Activated CD8-positive, alpha-beta T cell treated with anti-CD3 and anti-CD28 coated beads, Interleukin-2, amount 10 ng/mL, durations not matched to agents 7 days and 5 days (primary cell): ENCODE measurements at places on chromosomes 1 and 21.

- DNase-seq = no peak
These were observed 17.6 kb downstream of the RAB4A start for GRCh38 chr1:229288516-229288915.

GRCh38 chr1:67307251-67308060 is at the start of gene IL12RB2:
IL12RB2 (plus strand) TSS chr1:67307873; CDS start chr1:67320369, 12,496 bp downstream.
- DNase-seq = peak; percentile 67

GRCh38 chr1:109618661-109619575 is 498 bp downstream of the GNAT2 start:
- DNase-seq = no peak

DNA sequence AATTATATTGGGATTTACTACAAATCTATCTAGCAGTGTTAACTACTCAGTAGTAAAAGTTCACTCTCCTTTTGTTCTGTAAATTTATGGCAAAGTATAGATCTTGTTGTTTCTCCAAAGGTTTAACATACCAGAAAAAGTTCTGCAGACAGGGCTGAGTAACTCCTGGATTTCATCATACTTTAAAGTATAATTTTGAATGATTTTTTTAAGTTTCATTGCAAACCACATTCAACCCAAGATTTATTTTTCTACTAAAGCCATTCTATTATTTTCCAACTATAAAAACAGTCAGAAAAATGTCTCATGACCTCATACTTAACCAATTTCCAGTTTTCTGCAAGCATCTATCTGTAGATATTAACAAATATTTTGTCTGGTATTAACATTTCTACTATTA is 585.8 kb upstream of the ZRANB2 start:
- DNase-seq = no peak

- peak; percentile 79 for DNase-seq
These were observed 37.7 kb downstream of the KIAA0040 start for GRCh38 chr1:175154629-175155472.

- DNase-seq = no peak
These were observed 49.2 kb downstream of the SLC37A1 start for GRCh38 chr21:42562816-42563215.

GRCh38 chr1:100053119-100053518 is 79.6 kb downstream of the SASS6 start:
- DNase-seq = no peak

GRCh38 chr1:23394684-23395083 is 25.0 kb upstream of the ZNF436 start:
- no peak for DNase-seq

GRCh38 chr21:19993268-19993667 is 1004.9 kb upstream of the NCAM2 start:
- DNase-seq = no peak

GRCh38 chr1:30151119-30151518 is 572.3 kb downstream of the MATN1 start:
- DNase-seq = no peak

GRCh38 chr1:186050360-186050759 is 316.2 kb downstream of the HMCN1 start:
- no peak for DNase-seq

DNA sequence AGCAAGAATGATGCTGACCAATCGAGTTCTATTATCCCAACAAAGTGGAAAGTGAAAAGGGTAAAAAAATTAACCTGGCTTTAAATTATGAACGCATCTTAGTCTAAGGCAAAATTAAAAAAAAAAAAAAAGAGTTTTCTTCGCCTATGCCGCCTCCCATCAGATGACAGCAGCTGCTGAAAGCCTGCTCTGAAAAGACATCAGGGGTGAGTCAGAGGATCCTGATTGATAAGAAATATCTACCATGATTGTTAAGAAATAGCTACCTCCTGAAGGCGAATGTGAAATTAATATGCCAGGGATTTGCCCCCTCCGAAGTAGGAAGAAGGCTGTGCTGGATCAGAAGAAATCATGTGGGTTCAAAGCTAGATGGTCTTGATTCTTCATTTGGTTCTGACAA is 216.8 kb upstream of the C1orf87 start:
- DNase-seq = no peak

GRCh38 chr21:8998946-8999681 is 1522.3 kb upstream of the TPTE start:
- no peak for DNase-seq

DNA sequence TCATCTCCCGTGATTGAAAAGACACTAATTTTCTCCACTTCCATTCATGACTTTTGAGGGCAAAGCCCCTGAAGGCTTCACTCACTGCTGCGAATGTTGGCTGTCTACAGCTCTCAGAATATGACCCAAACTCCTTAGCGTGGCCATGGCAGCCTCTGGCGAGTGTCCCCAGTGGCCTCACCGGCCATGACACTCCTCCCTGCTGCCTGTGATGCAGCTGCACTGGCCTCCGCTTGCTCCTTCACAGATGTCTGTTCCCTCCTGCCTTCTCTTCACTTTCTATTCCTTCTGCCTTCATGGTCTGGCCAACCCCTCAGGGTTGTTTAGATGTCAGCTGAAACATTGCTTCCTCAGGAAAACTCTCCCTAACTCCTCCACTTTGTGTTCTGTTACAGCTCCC is 30.8 kb upstream of the PTPRF start:
- no peak for DNase-seq
